BE2C (cell line): ENCODE measurements at places on chromosomes 3 and 15.

DNA sequence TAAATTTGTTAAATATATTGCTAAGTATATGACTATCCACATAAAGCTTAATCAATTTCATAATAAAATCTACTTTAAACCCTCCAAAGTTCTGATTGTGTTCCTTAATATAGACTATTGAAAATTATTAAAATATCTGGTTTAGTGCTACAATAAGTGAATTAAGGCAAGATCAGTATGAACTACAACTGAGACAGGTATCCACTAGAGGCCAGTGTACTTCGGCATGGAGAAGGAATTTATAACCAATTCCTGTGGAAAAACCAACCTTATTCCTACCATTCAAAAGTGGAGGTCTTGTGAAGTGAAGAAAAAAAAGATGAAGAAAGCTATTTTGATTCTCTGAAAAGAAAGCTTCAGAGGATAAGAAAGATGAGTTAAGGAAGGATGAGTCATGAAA, 237.7 kb downstream of the SUCLG2 start:
- DNase-seq = no peak

DNA sequence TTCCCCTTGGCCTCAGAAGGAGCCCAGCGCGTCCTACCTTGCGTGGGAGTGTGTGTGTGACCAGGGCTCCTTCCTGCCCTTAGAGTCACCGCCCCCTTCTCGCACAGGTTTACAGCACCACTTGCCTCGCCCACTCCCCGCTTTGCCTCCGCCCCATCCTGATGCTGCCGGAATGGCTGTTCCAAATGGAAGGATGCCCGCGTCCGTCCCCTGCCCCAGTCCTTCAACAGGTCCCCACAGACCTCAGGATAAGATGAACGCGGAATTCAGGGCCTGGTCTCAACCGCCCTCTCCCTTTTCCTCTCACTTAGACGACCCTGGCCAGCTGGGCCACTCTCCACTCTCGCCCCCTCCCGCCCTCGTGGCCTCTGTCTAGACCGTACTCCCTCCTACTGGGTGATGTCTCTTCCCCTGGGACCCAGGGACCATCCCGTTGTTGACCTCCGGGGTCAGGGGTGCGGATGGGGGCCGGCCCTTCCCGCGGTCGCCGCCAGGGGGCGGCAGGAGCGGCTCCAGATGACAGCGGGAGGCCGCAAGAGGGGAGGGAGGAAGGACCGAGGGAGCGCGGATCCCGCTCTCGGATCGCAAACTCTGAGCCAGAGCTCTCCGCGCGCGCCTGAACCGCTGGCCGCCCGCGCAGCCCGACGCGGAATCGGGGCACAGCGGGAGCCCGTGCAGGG, at the start of gene THSD4:
THSD4 (plus strand) TSS at position 585 of the 680 bp plus-strand sequence.
- peak; percentile 85 for DNase-seq

- DNase-seq = no peak
Observed at GRCh38 chr3:159786489-159787177, 202.0 kb upstream of the IL12A start.

DNA sequence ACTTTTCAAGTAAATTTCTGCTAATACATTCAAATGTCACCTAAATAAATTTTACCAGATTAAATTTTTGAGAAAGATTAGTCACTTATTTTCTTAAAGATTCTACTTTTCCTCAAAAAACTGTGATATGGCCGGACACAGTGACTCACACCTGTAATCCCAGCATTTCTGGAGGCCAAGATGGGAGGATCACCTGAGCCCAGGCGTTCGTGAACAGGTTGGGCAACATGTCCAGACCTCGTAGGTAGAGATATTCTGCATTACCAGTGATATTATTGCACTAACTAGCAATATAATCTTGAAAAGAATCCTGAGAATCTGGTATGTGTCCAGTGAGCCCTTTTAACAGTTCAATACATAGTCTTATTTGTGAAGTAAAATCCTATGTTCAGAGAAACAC, 61.7 kb downstream of the CBLB start:
- no peak for DNase-seq

DNA sequence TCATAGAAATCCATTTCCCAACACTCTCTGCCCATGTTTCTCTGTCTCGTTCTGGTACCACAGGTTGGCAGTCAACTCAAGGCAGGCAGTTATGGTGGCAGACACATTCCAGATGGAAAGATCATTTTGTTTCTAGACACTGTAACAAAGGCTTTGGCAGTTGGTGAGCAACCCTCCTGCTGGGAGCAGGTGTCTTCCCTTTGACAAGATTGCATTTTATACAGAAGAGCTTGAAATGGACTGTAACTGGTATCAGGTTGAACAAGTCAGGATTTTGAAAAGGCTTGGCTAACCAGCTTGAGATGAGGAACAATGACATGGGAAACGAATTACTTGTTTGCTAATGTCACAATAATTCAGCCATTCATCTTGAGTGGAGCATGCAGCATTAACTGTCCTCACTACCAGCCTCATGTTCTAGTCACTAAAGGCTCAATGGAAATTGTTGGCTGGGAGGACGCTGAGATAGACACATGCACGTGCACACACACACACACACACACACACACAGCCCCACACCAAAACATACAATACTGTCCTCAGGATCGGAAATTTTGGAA, 170.0 kb downstream of the SEMA6D start:
- DNase-seq = no peak
